Activated CD4-positive, alpha-beta T cell treated with anti-CD3 and anti-CD28 coated beads, Interleukin-2, amount 50 U/mL, for 1 hour (primary cell): ENCODE measurements at places on chromosomes 11 and 22.

DNA sequence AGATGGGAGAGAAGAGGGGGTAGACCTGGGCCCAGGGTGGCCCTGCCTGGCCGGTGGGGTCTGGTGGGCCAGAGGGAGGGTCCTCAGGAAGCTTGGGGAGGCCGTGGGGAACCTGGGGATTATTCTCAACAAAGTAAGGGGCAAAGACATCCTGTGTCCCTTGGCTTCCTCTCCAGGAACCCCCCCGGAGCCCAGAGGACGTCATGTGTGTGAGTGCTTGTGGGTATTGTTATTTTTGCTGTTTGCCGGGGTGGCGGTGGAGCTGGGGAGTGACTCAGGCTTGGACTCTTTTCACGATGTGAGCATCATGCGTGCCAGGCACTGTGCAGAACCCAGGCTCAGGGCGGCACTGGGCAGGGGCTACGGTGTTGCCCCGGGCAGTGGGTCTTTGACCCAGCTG lies 982 bp upstream of the SHANK3 start:
- DNase-seq: no peak

DNA sequence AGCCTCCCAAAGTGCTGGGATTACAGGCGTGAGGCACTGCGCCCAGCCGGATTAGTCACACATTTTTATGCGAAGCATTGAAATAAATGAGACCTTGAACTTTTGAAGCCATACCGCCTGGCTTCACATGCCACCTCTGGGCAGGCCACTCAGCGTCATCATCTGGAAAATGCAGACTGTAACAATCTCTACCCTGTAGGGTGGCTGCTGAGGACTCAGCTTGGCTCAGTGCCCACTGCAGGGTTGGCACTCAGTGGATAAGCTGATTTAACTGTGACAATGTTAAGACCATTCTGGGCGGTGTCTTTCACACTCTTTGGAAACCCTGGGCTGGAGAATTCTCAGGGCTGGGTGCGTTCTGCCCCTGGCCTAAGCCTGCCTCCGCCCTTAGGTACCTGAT lies 8.5 kb downstream of the SH3BP1 start:
- no peak for DNase-seq

- no peak for DNase-seq
Measured at GRCh38 chr22:32820131-32821119, 18.9 kb downstream of the TIMP3 start.

- DNase-seq: no peak
Measured at GRCh38 chr11:57778318-57779037, 16.9 kb downstream of the CTNND1 start.

- DNase-seq: no peak
Measured at GRCh38 chr22:45877651-45878050, 99.3 kb downstream of the WNT7B start.

GRCh38 chr11:102451041-102451680 lies 1.4 kb downstream of the TMEM123 start:
- no peak for DNase-seq

GRCh38 chr11:8863838-8864237 lies 47.2 kb upstream of the AKIP1 start:
- no peak for DNase-seq

GRCh38 chr11:56531856-56532255 lies 11.2 kb downstream of the OR5M11 start:
- DNase-seq: no peak

DNA sequence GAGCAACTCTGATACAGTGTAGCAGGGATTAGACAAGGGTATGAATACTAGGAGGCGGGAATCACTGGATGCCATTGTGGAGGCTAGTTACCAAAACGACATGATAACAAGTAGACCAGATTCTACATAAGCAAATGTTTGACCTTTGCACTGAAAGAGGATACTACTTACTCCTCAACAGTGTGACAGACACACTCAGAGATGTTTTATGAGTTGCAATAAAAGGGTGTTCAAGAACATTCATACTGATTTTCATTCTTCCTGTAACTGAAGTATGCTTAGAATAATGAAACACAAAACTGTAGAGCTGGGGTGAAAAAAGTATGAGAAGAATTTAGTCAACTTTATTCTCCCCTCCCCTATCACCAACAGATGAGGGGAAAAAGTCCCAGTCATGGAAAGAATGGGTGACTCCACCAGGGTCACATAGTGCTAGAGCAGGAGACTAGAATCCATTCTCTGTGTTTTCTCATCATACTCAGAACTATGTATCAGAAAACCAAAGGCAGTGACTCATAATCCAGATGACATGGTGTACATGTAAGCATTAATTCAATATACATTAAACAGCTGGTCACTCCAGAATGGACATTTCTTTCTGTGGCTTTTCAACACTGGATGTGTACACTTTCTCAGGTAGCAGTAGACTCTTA lies 32.8 kb downstream of the ARHGAP20 start:
- DNase-seq: no peak
